ENCODE measurements at places on chromosomes 4 and X. TPM values are rescaled to one million over a fixed set of nuclear protein-coding genes. Genes with fewer than 3 reads are reported as not detected.

The CCDC120 gene
- total RNA-seq, result 5.8 TPM

The KLHL13 gene
- total RNA-seq, result not detected

The WDR45 gene
- total RNA-seq, result 58.7 TPM

The MND1 gene
- 21.7 TPM for total RNA-seq

The TRIM2 gene
- 0.10 TPM for total RNA-seq

The MAGED4B gene
- 2.9 TPM for total RNA-seq

The CLOCK gene
- total RNA-seq, result 7.4 TPM

The TMEM156 gene
- total RNA-seq, result 27.6 TPM

The CT45A3 gene
- not detected for total RNA-seq

The FAM114A1 gene
- 0.33 TPM for total RNA-seq

The RAB40A gene
- total RNA-seq, result not detected

The FOXR2 gene
- total RNA-seq, result not detected

The TFE3 gene
- total RNA-seq, result 32.7 TPM

The RHOH gene
- total RNA-seq, result 126 TPM

The SATL1 gene
- not detected for total RNA-seq

The APLN gene
- 0.15 TPM for total RNA-seq

The UCP1 gene
- not detected for total RNA-seq

The BGN gene
- not detected for total RNA-seq

The GRIA3 gene
- total RNA-seq, result not detected

The SMIM31 gene
- not detected for total RNA-seq

The ENPEP gene
- 0.65 TPM for total RNA-seq

The UBA6 gene
- 117 TPM for total RNA-seq

The JCHAIN gene
- not detected for total RNA-seq

The ODAPH gene
- total RNA-seq, result 1.9 TPM

The BRS3 gene
- total RNA-seq, result not detected

The TSPYL2 gene
- 31.1 TPM for total RNA-seq

The CT45A10 gene
- not detected for total RNA-seq

The BANK1 gene
- total RNA-seq, result 0.68 TPM

The LONRF3 gene
- total RNA-seq, result 0.50 TPM

The MCF2 gene
- total RNA-seq, result 0.25 TPM

Measured in activated CD4-positive, alpha-beta memory T cell treated with anti-CD3 and anti-CD28 coated beads, Interleukin-2, amount 10 ng/mL, durations not matched to agents 7 days and 5 days (primary cell).